NAMALWA (cell line): ENCODE measurements at places on chromosomes 16 and 17.

GRCh38 chr17:83119987-83120864, 40.8 kb downstream of the METRNL start:
- peak; percentile 87 for DNase-seq

DNA sequence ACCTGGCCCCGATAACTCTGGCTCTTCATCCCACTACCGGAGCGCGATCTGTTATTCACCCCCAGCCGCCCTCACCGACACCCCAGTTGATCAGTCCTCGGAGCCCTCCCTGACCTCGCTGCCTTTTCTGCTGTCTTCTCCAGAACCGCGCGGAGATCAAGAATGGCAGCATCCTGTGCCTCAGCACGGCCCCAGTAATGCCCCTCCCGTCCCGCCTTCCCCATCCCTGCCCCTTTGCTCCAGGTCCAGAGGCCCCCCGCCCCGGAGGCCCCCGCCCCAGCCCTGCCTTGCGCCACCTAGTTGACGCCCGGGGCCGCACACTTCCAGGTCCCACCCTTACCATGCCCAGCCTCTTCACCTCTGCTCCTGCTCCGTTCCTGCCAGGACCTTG, 872 bp downstream of the ELMO3 start:
- no peak for DNase-seq

- no peak for DNase-seq
Observed at GRCh38 chr17:21200590-21201297, 13.2 kb downstream of the TMEM11 start.

DNA sequence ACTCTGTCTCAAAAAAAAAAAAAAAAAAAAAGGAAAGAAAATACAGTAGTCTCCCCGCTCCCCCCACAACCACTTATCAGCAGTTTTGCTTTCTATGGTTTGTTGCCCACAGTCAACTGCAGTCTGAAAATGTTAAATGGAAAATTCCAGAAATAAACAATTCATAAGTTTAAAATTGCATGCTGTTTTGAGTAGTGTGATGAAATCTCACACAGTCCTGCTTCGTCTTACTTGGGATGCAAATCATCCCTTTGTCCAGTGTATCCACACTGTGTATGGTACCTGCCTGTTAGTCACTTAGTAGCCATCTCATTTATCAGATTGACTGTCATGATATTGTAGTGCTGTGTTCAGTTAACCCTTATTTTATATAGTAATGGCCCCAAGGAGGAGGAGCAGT, 41.5 kb downstream of the NF1 start:
- DNase-seq = no peak

- peak; percentile 7 for DNase-seq
Observed at GRCh38 chr17:67126983-67127382, 82.6 kb downstream of the CACNG1 start.

DNA sequence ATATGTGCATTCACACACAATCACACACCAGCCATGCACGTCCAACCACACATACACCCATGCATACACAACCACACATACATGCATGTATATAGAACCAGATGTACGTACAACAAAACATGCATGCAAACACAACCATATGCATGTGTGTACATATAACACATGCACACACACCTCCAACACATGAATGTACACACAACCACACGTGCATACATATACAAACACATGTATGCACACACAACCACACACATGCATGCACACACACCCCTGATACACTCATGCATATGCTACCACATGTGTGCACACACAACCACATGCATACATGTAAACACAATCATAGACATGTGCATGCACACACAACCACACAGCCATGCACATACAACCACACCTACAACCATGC, 52.0 kb upstream of the SDK2 start:
- no peak for DNase-seq

DNA sequence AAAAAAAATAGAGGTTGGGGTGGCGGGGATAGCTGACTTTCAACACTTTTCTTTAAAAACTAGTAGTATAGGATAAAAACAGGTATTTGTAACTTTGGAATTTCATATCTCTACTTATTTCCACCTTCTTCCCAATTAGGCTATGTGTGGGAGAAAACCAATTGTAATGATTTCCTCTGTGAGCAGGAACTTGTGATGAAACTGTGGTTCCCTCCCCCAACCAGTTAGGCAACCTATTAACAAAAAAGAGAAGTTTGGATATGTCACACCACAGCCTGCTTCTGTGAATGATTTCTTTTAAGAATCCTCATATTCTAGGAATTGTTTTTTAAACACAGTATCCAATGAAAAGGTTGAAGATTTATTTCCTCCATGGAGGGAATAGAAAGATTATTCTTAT, 1.9 kb downstream of the IGSF6 start:
- DNase-seq = no peak

DNA sequence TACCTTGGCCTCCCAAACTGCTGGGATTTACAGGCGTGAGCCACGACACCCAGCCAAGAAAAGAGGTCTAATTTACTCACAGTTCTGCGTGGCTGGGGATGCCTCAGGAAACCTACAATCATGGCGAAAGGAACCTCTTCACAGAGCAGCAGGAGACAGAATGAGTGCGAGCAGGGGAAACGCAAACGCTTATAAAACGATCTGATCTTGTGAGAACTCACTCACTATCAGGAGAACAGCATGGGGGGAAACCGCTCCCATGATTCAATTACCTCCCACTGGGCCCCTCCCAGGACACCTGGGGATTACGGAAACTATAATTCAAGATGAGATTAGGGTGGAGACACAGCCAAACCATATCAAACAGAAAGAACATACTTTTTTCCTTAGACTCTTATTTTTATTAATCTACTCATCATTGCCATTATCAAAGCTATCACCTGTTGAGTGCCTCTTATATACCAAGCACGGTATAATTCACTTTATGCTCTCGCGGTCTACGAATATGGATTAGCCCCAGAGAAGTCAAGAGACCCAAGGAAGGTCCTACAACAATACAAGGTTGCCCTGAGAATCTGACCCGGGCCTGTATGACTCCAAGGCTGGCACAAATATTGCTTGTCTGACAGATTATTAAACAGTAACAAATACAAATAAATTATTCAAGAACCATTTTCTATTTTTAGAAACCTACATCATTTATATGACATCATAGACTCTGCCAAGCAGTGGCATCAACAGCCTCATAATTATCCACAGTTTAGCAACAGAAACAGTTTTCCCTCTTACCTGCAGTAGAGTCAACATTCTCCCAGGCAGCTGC, 2.4 kb downstream of the POLR3K start:
- DNase-seq = no peak

DNA sequence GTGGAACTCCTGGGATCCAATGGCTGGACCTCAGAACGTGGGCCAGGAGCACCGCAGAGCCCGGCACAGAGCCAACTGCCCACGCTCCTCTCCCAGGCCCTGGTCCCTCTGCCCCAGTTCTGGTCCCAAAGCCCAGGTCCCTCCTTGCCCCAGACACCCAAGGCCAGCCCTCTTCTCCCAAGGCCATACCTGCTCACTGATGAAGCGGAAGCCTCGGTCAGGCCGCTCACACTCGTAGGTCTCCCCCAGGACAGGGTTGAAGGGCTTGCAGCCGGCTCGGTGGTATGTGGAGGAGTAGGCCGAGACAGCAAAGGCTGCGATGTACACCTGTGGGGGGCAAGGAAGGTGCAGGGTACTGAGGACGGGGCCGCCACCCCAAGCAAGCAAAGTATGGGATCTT, 8.5 kb downstream of the OSBPL7 start:
- DNase-seq = no peak

DNA sequence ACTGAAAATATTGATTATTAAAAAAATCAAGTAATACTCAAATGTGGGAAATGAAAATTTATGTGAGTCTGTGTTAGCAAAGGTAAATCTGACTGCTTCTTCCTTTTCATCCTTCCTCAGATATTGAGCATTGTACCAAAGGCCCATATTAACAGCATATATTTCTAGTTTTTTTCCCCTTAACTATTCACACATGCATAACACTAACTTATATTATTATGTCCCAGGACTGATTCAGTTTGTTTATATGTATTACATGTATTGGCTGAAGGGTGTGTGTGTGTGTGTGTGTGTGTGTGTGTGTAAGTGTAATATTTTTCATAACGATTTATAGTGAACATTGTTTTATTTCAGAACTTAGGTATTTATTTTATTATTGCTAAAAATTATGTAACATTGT, 74.2 kb downstream of the BCAS3 start:
- DNase-seq = no peak

DNA sequence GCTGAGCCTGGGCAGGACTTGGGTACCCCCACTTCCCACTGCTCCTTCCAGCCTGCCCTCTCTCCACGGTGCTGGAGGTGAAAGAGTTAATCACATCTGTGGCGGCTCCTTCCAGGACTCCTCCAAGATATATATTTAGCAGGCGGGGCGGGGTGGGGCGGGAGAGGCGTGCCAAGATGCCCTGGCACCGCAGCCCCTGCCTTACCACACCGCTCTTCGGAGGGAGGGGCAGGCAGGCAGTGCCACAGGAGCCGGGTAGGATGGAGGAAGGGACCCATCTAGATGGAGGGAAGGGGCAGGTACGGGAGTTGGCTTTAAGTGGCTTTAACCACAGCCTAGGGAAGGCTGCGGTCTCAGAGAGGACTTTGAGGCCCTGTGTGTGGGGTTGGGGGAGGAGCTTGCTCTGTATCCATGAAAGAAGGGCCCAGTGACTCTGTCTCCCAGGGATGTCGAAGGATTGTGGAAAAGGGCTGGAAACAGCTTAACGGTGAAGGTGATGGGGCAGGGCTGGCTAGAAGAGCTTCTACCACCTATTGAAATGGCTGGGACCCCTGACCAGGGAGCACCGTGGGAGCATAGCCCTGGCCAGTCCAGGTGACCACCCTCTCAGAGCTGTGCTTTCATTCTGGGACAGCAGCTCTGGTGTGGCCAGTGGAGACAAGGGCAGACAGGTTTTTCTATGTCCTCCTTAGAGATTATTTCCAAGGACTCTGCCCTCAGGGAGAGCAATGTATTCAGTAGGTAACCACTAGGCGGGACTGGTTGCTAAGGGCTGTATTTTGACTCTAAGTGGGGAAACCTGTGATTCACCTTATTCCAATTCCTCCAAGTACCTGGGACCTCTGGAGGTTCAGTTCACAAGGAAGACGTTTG, 13.0 kb downstream of the GPR142 start:
- no peak for DNase-seq

DNA sequence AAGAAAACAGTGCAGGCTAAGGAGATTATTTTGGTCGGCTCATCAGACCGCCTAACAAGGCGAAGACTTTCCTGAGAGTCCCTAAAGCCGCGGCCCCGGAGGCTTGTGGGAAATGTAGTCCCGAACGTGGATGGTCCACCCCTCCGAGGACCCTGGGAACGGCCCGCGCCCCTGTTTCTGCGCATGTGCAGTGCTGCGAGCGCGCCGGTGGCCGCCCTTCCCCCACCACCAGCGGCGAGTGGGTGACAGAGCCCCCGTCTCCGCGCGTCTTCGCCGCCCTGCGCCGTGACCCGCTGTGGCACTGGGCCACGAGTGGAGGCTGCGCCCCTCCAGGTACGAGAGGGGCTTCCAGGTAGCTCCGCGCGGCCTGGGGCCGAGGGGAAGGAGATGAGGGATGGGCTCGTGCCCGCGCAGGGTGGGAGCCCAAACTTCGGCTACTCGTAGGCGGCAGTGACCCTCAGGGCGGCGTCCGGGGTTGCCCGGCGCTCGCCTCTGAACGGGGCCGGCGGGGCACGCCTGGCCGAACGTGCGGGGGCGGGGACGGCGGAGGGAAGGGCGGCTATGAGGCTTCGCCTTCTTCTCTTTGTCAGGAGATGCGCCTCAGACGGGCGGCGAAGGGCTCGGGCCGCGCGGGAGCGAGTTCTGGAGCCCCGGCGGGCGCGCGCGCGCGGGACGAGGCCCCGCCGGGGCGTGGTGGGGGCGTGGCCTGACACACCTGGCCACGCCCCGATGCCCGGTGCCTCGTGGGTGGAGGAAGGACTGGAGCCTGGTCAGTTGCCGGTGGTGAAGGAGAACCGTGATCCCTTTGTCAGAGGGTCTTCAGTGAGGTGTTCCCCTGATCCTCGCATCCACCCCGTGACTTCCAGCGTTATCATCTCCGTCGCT, at the start of gene ZFP1:
ZFP1 (plus strand) TSS at position 214 of the 885 bp plus-strand sequence. CDS start 4,428 bp downstream, outside the sequence.
- DNase-seq = peak; percentile 95

GRCh38 chr17:57971572-57971971, 16.4 kb upstream of the CUEDC1 start:
- no peak for DNase-seq

- DNase-seq = no peak
Observed at GRCh38 chr16:63655846-63656245, 1466.0 kb downstream of the CDH11 start.

DNA sequence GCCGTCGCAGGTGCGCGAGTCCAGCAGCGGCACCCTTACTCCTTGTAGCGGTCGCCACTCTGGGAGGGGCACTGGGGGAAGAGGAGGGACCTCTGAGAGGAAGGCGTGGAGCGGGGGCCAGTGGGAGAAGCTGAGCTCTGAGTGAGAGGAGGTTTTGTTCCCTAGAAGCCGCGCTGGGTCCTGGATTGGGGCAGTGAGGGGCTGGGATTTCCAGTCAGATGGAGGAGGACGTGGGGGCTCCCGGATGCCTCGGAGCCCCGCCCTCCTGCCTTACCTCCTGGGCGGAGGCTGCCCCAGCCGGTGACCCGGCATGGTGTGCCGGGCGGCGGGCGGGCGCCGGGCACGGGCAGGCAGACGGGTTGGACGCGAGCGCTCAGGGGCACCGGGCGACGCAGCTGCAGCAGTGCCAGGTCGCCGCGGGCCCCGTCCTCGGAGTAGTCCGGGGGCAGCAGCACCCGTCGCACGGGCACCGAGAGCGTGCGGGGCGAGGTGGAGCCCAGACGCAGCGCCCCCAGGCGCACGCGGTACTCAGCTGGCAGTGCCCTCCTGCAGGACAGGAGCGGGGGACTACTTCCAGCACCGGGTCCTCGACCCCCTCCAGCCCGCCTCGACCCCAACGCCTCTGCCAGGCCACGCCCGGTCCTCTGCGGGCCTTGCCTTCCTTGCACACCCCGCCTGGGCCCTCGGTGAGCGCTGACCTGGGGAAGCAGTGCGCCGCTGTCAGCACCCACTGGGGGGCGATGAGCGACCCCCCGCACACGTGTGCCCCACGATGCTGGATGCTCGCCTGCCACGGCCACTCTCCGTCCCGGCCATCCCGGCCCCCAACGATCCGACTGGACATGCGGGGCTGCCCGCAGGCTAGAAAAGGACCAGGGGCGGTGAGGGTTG, 2.0 kb downstream of the PRSS33 start:
- no peak for DNase-seq

- DNase-seq = no peak
Observed at GRCh38 chr17:16912021-16912962, 59.6 kb downstream of the TNFRSF13B start.

- DNase-seq = no peak
Observed at GRCh38 chr17:34858591-34859565, 102.4 kb downstream of the CCT6B start.

GRCh38 chr16:56190677-56191155, 573 bp upstream of the GNAO1 start:
- DNase-seq = no peak

- no peak for DNase-seq
Observed at GRCh38 chr17:79914813-79915740, 75.8 kb upstream of the CBX4 start.

- no peak for DNase-seq
Observed at GRCh38 chr16:62546701-62547100, 510.5 kb upstream of the CDH8 start.

- DNase-seq = no peak
Observed at GRCh38 chr16:1908983-1909382, 9.2 kb downstream of the HS3ST6 start.
